ENCODE measurements at places on chromosomes 1 and 21.

- DNase-seq: no peak
These were observed 417.2 kb downstream of the PCP4 start for GRCh38 chr21:40284409-40284808.

DNA sequence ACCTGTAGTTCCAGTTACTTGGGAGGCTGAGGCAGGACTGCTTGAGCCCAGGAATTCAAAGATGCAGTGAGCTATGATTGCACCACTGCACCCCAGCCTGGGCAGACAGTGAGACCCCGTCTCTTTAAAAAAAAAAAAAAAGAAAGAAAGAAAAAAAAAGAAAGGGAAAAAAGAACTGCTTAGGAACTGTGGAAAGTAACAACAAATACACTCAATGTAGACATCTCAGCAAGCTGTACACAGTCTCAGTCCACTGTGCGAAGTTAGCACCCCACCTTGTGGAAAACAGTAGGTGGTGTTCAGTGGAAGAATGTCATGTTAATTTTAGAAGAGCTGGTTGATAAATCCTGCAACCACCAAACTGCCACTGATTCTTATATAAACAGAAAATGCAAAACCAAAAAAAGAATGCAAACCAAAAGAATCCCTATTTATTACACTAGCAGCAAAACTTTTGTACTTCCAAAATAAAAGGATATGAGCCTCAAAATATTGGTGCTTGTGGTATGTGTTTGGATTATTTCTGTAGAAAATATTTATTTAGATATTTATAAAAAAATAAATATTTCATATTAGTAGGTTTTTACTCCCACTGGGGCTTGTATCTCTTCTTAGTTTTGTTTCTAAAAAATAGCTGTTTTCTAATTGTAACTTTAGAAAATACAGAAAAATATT lies 31.1 kb downstream of the ALG14 start:
- no peak for DNase-seq

DNA sequence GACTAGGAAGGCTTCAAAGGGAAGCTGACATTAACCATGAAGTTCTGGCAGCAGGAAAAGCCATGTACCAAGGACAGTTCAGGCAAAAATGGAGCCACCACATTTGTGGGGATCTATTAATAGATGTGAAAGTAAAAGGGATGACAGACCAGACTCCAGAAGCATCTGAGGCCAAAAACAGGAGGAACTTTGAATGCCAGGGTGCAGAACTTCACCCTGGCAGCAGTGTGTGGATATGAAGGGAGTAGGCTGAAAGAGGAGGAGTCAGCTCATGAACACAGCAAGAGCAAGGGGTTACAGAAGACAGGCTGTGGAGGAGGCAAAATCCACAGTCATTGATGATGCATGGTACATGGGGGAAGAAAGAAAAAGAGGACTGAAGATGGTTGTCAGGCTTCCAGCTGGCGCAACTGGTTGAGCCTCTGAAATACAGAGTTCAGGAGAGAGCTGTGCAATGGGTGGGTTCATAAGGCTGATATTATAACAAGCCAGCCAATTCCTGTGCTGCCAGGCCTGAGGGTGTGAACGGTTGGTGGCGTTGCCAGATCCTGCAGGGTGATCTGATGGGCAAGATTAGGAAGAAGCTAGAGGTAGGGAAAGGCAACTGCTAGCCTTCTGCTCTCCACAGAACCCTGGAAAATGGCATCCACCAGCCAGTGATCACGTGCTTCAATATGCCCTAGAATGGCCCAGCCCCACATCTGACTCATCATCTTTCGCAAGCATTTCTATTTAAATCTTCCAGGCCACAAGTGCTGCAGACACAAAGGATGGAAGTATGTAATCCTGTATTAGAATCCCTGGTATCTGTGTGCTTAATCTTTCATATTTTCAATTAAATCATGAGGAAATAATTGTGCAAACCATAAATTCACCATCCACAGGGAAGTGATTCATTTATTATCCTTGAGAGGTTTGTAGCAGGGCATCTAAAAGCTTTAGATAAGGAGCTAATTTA lies 81.9 kb downstream of the SLC25A24 start:
- no peak for DNase-seq

DNA sequence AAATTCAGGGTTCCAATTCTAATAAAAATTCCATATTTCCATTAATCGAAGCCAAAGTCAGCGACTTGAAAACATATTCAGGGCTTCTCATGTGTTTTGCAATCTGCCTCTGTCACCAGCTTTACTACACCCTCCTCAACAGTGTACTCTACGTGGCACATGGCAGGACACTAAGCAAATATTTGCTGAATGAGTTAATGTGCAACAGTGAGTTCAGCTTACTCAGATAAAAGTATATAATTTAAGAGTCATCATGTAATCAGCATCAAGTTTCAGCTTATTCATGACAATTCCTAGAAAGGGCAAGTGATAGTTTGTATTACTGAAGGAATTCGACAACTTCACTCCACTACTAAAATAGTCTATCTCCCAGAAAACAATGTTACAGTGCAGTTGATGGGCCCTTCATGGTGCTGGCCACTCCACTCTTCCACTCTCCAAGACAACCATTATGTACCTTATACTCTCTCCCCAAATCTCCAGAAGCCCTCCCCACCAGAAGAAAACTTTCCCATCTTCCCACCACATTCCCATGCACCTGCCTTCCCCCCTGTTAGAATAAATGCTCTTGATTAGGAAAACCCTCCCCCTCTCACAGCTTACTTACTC lies 97.3 kb downstream of the TTLL7 start:
- DNase-seq: no peak

- no peak for DNase-seq
These were observed 134.4 kb downstream of the S1PR1 start for GRCh38 chr1:101371259-101371658.

DNA sequence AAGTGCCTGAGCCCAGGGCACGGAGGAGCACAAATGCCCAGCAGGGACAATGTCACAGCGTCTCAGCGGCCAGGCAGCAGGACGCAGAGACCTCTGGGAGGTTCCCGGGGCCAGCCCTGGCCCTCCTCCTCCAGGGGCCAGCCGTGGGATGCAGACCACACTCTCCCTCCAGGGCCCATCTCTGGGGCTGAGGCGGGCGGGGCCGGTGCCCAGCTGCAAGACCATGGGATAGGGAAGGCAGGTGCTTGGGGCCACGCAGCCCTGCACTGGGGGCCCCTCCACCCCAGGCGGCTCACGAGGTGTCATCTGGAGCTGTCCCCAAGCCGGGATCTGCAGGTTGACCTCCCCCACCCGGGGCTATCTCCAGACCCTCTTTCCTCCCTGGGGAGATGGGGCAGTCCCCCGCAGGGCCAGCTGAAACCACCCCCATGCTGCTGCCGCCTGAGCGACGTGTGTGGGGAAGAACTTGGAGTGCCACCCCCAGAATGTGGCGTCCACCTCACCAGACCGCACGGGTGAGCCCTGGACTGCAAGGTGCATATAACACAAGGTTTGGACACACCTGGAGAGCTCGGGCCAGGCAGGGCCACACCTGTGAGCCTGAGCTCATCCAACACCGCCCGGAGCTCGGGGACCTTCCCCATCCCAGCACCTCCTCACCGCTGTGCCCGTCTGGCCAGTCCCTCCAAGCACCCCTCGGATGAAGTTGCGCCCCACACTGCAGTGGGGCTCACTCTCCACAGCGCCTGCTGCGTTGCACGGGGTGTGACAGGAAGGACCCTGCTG lies 4.1 kb upstream of the TTLL10 start:
- DNase-seq: no peak

GRCh38 chr1:16393570-16394521 lies 26.8 kb downstream of the SZRD1 start:
- no peak for DNase-seq

Measured in activated CD4-positive, CD25-positive, alpha-beta regulatory T cell (primary cell).